ENCODE measurements at places on chromosomes 13 and 19.

DNA sequence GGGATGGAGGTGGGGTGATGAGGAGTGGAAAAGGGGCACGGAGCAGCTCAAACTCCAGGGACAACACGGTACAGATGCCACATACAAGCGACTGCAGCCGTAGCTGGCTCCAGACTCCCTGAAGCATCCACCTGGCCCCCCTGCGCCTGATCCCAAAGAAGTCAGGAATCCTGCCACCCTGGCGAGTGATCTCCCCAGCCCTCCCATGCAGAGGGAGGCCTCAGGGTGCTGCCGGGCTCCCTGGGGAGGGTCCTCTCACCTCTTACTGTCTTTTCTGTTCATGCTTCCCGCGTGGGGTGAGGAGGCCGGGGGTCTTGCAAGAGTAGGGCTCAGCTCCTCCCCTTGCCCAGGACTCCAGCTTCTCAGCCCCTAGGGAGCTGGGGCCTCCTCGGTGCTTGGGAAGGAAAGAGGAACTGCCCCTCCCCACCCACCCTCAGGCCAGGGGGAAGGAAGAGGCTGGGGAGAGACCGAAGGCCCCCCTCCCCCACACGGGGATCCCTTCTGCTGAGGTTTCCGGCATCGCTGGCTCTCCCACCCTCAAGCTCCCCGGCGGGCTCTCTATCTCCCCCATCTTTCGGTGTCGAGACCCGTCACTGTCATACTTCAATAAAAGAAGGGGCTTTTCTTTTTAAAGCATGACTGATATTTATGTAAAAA, at the start of gene RASGRP4:
TSS of gene RASGRP4 (minus strand) at position 410 of the 657 bp plus-strand sequence. CDS start at position 282, 128 bp downstream.
- no peak for DNase-seq

- no peak for DNase-seq
Measured at GRCh38 chr13:67696775-67697174, 466.6 kb upstream of the PCDH9 start.

GRCh38 chr19:16899566-16900075, 10.8 kb downstream of the F2RL3 start:
- DNase-seq: peak; percentile 12

- no peak for DNase-seq
Measured at GRCh38 chr19:35457173-35457572, 9.1 kb downstream of the FFAR2 start.

- peak; percentile 24 for DNase-seq
Measured at GRCh38 chr19:20078581-20079031, 806 bp downstream of the ZNF90 start.

Measured in fibroblast of skin of scalp (primary cell).